ENCODE measurements at places on chromosomes 16 and 17.

GRCh38 chr16:1997494-1998359 is 8.0 kb downstream of the SYNGR3 start:
- no peak for DNase-seq

- no peak for DNase-seq
These were observed 10.4 kb downstream of the UBALD2 start for GRCh38 chr17:76275382-76276068.

GRCh38 chr17:81166033-81166492 is at the start of gene AATK:
TSS of gene AATK (minus strand) at chr17:81166221. CDS start at chr17:81165992, 229 bp downstream.
- DNase-seq = no peak

DNA sequence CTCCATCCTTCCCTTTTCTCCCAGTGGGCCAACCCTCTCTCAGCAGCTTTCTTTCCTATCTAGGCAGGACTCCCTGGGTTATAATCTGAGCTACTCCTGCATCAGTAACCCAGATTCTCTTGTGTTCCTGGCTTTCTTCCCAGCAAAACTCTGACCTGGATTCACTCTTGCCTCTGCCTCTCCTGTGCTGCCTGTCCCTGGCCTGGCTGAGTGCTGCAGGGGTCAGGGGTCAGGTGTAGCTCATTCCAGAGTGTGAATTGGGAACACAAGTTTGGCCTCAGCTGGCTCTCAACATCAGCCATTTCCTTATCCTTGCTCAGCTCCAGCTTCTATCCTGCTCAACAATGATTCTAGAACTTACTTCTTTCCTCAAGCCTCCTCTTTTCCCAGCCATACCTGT is 2.5 kb upstream of the ST6GALNAC2 start:
- no peak for DNase-seq

DNA sequence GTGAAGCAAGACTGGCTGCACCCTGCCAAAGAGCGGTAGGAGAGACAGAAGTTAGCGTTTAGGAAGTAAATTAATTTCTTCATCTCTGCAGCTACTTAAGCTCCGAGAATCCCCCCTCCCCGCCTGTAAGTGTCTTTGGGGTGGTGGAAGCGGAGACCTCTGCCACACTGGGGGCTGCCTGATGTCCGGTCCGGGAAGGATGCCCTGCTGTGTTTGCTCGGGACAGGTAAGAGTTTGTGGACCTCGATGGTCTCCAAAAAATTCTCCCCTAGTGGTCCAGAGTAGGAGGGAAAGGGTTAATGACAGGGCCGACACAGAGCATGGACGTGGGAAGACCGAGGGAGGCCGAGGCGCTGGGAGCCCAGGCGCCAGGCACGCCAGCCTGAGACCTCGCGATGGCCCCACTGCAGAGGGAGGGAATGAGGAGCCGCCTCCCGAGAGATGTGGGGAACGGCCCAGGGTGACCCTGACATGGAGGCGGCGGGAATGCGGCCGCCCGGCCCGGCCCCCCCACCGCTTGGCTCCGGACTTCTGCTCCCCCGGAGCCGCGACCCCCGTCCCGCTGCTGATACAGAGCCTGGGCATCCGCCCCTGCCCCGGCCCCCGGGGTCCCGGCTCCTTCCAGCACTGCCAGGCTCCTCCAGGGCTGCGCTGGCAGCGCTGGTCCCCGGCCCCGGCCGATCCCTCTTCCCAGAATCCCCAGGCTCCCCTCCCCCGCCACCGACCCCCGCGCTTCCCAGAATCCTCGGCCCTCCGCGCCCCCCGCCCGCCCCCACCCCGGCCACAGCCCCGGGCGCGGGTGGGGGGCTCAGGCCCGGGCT is 680 bp downstream of the ZNF629 start:
- DNase-seq = no peak

DNA sequence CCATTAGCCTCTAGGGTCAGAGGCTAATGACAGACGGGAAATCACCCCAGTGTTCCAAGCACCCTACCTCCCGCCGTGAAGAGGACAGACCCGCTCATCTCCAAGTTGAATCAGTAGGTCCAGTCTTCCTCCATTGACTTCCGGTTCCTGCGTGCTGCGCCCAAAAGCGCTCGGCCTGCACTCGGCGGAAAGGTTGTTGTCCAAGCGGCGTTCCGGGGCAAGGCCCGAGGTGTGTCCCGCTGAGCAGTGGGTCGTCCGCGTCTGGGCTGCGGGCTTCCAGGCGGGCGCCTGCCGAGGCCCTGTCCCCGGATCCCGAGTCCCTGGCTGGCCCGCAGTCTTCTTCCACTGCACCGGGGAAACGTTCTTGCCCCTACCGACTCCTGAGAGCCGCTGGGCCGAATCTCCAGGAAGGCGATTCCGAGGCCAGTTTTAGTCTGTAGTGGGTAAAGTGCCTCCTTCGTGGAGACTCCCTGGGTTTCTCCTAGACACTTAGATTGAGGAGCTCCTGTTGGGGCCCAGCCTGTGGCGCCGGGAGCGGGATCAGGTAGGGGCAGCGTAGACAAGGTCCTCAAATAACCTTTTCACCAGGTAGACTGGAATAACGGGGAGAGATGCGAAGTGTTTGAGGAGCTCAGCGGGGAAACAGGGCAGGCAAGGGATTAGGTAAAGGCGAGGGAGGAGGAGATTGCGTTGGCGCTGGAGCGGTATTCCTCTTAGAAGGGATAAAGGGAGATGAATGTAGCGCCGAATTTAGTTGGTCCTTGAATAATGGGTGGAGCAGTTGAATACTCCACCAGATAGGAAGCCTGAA is at the start of gene TEFM:
TEFM (minus strand) TSS at position 138 of the 811 bp plus-strand sequence; CDS start at position 98, 40 bp downstream.
- DNase-seq = peak; percentile 91

- DNase-seq = no peak
These were observed 152.6 kb downstream of the CDH11 start for GRCh38 chr16:64969221-64969620.

DNA sequence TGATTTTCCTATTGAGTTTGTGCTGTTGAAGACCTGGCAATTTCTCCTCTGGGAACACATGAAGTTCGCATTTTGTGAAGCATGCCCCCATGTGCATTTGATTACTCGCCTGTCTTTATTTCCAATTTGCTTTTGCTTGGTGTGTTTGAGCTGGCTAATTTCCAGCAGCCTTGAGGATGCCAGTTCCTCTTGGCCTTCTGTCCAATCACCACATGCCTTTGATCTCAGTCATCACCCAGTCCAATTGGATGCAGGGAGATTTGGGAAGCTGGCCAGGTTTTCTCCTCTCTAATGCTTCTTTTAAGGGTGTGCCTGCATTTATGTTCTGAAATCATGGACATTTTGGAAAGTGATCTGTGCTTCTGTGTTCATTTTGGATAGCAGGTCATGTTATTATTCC is 3.8 kb upstream of the TMEM100 start:
- DNase-seq = no peak

DNA sequence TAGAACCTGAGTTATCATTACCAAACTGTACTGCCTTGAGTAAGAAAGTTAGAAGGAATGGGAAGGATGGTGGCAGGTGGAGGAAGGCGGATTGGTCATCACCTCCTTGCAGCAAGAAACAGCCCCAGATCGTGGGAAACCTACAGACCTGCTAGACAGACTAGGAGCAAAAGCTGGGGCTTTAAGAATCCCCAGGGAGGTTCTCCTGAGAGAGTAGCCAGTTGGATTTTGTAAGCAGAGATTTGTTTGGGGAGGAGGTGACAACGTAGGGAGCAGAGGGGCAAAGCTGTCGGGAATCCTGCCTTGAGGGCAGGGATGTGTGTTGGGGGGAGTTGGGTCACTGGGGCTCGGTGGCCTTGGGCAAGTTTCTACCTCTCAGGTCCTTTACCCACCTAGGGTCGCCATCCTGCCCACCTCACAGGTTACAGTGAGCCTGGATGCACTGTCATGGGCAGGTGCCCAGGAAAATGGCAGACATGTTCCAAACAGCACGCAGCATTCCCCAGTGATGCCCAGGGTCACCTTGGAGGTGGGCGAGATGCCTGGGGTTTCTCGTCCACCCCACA is 49.2 kb upstream of the STH start:
- DNase-seq = no peak

GRCh38 chr17:66953630-66954020 is 10.9 kb upstream of the CACNG4 start:
- no peak for DNase-seq

DNA sequence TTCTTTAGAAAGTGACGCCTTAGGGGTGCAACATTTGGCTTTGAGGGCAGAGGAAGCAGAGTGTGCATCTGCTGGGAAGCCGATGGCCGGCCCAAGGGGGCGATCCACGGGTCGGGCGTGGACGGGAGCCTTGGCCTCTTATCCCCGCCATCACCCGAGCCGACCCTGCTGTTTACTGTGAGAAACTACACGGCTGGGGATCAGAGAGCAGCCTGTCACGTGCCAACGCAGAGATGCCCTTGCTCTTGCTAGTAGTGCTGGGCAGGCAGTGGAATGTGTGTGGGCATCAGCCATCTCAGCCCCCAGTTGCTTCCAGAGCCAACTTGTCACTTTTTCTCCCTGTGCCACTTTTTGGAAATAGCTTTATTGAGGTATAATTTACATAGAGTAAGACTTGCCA is 26.7 kb upstream of the ITGB4 start:
- no peak for DNase-seq

GRCh38 chr16:86044881-86045590 is 146.1 kb downstream of the IRF8 start:
- peak; percentile 37 for DNase-seq

DNA sequence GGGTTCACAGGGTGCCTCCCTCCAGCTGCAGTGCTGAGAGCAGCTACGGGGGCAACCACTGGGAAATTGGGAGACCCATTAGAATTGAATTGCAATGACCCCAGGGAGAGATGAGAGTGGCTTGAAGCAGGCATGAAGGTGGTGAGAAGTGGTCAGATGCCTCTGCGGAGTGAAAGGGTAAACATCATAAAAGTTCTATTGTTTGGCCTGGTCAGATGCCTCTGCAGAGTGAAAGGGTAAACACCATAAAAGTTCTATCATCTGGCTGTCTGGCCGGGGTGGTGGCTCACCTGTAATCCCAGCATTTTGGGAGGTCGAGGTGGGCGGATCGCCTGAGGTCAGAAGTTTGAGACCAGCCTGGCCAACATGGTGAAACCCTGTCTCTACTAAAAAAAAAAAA is 53.5 kb downstream of the TNFRSF13B start:
- DNase-seq = no peak

- DNase-seq = no peak
These were observed 36.5 kb downstream of the TRARG1 start for GRCh38 chr17:1315891-1316403.

DNA sequence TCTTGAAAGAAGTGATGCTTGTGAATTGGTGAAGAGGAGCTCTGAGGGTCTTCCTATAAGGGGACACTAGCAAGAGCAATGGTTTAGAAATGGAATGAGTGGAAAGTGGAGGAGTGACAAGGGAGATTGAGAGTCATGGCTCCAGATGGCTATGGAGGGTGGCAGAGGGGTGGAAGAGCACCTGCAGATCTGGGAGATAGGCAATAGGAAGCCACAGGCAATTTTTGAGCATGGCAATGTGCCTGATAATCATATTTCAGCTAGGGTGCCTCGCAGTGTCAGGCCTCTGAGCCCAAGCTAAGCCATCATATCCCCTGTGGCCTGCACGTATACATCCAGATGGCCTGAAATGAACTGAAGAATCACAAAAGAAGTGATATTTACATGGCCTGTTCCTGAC is 21.5 kb downstream of the RGS9 start:
- DNase-seq = no peak

DNA sequence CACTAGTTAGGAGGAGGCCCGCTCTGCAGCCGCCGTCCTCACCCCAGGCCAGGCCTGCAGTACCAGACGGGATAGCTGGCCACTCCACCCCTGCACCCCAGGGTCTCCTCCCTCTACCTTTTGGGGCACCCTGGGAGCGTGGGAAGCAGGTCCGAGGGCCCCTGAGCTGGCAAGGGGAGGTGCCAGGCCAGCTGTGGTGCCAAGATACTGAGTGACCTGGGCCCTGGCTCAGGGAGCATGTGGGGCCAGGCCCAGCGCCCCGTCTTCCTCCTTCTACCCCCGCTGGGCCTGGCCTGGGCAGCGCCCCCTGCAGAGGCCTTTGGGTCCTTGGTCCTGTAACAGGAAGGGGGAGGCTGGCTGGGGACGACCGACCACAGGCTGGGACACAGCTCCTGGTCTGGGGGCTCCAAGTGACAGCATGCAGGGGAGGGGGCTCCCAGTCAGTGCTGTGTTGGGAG is 13.0 kb downstream of the PAM16 start:
- DNase-seq = no peak

Measured in CD4-positive, alpha-beta T cell treated with Interleukin-2 at 100 ng/mL for 4 hours (primary cell).